Choroid plexus epithelial cell (primary cell): ENCODE measurements at places on chromosomes 13 and 19.

DNA sequence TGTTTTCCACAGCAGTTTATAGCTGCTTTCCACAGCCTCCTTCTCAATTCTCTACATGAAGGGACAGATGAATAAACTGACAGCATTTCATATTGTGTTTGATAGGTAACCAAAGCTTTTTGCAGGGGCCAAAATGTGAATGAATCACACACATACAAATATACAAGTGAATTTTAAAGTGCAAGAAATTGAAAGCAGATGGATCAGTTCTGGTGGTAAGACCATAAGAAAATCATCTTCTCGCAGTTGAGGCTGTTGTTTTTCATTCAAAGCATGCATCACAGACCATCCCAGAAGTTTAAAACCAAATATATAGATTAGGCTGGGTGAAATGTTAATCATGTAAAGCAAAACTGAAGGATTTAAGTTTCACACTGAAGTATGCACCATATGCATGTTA is 1569.4 kb downstream of the PCDH9 start:
- DNase-seq, result no peak

DNA sequence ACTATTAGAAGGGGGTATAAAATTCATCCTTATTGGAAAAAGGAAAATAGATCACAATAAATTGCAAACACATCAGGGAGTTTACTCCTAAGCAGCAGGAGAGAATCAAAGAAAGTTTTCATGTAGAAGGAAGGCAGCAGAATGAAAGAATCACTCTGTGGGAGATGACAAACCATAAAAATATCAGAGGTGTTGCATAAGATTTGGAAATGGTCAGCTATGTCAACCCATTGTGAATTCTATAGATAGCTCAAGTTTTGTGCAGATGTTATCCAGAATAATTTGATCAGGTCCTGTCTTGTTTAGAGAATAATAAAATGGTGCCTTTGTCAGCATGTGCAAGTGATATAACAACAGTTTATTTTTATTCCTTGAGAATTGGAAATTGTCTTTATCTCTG is 622.4 kb downstream of the DCT start:
- DNase-seq, result peak; percentile 56

DNA sequence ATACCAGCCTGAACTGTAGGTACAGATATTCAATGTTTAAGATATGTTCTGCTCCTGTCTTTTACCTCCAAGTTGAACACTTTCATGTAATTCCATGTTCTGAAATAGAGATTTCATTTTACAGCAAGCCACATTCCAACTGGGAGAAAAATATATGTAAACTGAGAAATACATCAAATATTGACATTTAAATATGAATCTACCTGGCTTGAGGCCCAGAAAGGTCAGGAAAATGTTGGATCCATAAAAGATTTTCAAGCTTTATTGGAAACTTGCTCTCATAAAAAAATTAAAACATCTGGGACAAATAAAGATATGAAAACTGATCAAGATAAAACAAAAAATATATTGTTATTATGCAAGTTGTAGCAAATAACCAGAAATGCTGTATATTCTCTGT is 1078.7 kb upstream of the ATXN8OS start:
- DNase-seq, result no peak

- DNase-seq, result no peak
Measured at GRCh38 chr19:41810301-41810700, 13.9 kb downstream of the CEACAM3 start.

DNA sequence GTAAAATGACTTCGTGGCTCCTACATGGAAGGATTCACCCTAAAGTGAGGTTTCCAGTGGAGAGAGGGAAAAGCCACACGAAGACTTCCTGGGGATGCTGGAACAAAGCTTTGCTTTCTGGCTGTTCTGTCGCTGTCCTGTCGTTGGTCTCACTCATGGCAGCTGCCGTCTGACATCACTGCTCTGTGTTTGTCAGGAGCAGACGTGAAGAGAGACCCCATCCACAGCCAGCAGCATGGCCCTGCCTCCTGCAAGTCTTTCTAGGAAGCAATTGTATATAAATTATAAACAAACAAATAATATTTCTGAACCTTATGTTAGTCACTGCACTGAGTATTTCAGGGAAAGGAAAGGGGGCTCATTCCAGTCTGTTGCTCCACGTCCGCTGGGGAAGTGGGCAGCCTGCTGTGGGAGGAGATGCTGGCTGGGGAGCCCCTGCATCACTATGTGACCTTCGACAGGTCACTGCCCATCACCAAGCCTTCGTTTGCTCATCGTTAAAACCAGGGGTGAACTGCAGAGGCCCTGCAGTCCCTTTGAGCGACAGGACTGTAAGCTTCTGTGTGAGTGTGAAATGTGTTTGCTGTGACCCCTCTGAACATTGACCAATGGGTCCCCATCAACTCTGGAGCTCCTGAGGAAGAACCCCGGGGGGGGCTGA is 151.0 kb downstream of the DCT start:
- peak; percentile 60 for DNase-seq

DNA sequence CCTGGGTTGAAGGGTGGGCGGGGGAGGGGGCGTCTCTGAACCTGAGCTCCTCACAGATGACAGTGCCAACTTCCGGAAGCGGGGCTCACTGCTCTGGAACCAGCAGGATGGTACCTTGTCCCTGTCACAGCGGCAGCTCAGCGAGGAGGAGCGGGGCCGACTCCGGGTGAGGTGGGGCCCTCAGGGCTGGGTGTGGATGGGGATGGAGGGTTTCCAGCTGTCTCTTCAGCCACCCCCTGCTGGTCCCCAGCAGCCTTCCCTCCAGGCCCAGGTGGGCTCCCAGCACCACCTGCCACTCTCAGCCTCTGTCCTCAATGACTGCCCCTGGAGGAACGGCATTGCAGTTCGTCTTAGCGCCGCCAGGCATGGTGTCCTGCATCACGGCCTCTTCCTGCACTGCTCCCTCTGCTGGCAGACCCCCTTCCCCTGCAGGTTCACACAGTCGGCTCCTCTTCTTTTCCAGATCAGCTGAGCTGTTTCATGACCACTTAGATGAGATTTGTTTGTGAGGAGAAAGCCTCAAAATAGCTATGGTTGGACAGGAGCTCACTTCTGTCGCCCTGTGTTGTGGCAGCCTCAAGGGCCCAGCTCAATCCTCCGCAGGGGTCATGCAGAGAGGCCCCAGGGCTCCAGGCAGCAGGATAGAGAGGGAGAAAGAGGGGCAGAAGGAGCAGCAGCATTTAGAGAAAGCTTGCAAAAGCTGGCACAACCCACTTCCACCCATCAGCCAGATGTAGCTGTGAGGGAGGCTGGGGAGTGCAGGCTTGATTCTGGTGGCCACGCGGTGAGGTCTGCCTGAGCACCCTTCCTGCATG is 2.5 kb upstream of the GARIN5A start:
- peak; percentile 63 for DNase-seq

- no peak for DNase-seq
Measured at GRCh38 chr13:99289271-99289670, 17.9 kb downstream of the GPR183 start.

DNA sequence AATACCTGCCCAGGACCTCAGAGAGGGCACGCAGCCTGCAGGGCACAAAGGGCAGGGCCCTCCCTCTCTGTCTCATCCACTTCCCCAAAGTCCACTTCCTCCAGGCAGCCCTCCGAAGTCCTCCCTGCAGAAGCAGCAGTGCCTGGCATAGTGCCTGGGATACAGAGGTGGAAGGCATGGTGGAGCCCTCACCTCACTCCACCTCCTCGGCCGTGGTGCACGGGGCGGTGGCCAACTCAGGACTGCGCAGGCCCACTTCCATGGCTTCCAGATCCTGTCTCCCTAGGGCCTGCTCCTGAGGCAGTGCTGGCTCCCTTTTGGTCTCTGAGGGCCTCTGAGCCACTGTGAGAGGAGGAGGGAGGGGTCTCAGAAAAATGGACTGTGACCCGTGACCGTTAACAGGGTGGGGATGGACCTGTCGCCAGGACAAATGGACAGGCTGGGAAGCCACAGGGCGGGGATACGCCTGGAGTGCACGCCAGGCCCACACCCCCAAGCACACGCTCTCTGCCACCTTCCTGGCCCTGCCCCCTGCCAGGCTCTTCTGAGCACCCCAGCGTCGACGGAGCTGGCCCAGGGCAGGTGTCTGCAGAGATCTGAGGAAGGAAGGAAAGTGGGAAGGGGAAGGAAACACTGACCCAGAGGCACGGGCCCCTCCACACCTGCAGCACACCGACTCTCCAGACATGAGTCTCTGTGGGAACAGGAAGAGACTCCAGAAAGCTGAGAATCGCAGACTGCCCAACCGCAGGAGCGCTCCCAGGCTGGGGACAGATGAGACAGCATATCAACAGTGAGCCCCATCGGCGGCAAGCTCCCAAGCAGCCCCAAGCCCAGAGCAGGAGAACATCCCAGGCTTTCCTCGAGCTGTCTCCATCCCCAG is 8.4 kb downstream of the REXO1 start:
- DNase-seq, result no peak

DNA sequence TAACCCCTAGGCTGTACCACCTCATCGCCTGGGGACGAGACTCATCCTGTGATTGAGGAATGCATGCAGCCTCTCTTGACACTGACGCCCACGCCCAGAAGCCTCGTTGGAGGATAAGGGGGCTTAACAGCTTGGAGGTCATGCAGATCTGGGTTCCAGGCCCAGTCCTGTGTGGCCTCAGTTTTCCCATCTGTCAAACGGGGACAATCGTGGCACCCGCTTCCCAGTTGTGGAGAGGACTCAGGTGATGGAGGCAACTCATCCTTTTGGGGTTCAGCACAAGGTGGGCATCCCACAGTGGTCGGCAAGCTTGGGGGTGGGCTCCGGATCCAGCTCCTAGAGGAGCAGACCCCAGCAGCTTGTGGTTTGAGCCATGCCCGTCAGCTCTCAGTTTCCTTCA is 1.4 kb upstream of the LGI4 start:
- no peak for DNase-seq
